ENCODE measurements at places on chromosomes 2 and 18. TPM values are rescaled to one million over a fixed set of nuclear protein-coding genes. Genes with fewer than 3 reads are reported as not detected.
A peak's percentile ranks its signal among the peaks of the same experiment; 100 is the strongest.

- DNase-seq: no peak
Measured at GRCh38 chr2:130263606-130264005, 65.4 kb upstream of the TUBA3E start.

Gene CYP27A1
- not detected for total RNA-seq

GRCh38 chr2:165801176-165801575 lies 7.1 kb upstream of the GALNT3 start:
- no peak for DNase-seq

Gene AQP12B
- not detected for total RNA-seq

DNA sequence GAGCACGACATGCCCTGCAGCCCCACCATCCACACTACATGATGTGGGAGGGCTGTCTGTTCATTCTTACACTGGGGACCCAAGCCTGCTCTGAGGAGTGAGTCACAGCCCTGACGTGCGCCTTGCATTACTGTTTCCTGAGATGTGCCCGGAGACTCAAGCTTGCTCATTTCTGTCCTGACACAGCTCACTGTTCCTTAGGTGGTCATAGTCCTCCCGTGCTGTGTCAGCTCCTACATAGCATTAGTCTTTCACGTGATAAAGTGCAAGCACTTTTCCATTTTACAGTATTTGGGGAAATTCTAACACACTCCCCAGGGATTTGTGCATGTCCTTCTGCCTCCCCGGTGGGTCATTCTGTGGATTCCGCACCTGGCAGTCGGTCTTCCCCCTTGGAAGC lies 46.2 kb upstream of the TRIM43B start:
- no peak for DNase-seq

DNA sequence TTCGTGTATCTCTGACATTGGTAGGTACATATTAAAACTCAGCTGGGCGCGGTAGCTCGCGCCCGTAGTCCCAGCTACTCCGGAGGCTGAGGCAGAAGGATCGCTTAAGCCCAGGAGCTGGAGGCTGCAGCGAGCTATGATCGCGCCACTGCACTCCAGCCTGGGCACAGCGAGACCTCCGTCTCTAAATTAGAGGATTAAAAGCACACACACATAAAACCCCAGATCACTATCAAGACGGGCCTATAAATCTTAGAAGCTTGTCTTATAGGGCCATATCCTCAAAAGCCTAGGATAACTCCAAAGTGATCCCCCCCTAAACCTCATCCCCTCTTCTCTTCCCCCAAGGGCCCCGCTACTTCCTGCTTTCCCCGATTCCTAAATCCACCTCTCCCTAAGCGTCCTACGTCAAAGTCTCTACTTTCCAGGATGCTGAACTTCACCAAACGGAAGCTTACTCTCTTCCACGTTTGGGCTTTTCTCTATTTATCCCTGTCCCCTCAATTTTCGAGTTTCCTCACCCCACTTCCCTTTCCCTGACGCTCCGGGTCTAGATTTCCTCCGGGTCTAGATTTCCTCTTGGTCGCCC lies 707 bp downstream of the KRCC1 start:
- peak; percentile 41 for DNase-seq
